ENCODE measurements at places on chromosomes 4 and X.

DNA sequence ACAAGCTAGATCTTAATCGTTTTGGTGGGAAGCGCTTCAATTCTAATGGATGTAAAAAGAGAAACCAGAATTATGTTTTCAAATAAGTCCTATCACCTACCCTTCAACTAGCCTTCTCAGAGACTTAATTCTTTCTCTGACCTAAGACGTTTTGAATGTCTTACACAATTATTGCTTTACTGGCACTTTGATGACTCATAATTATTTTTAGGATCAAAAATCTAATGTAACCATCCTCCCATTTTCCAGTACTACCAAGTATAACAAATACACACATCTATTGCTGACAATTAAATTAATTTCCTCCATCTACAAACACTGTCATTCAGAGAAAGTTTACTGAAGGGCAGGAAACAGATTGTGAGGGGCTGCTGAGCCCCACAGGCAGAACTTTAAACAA lies 108.6 kb downstream of the PPP3CA start:
- no peak for DNase-seq

GRCh38 chr4:185282968-185283367 lies 73.6 kb downstream of the SNX25 start:
- no peak for DNase-seq

- DNase-seq: no peak
Observed at GRCh38 chrX:750812-751211, 120.2 kb downstream of the SHOX start.

GRCh38 chrX:47574547-47575301 lies 7.5 kb upstream of the TIMP1 start:
- DNase-seq: no peak

DNA sequence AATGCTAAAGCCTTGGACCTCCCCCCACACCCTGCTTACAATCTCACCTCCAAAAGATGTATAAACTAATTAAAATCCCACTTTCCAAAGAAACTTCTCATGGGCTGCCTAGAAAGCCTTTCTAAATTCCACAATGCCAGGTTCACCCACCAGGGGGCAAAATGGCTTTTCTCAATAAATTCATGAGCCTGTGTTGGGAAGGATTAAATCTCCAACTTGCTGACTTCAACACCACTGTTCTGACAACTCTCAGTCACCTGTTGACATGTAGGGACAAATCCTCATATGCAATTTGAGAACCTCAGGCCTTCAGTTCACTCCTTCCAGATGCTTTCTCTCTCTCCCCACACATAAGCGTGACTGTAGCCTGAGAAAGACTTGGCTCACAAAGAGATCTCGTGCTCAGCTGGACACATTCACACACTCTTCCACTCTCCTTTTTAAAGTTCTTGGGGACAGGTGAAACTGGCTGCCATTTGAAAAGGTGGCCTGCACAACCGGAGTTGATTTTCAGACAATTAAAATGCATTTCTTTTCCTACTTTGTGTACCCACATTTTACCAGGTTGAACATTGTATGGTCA lies 88.6 kb upstream of the PRPS2 start:
- DNase-seq: no peak

GRCh38 chr4:3285558-3286334 lies 7.1 kb upstream of the RGS12 start:
- DNase-seq: peak; percentile 39

DNA sequence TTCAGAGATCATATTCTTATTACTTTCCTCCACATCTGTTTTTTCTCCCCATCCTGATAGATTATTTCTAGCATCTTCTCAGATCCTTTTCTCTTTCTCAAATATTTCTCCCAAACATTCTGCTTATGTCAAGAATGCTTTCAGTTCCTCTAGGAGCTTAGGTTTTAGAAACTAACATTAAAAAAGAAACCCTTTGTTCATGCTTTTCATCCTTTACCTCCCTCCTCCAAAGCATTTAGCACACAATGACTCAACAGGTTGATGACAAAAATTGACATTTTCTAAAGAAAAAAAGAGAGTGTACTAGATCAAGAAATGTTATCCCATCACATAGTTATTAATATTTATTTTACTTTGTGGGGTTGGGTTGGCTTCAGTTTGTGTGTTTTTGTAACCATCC lies 16.5 kb upstream of the ALB start:
- DNase-seq: no peak

- no peak for DNase-seq
Observed at GRCh38 chr4:42428036-42428435, 30.7 kb downstream of the SHISA3 start.

GRCh38 chr4:23970201-23970850 lies 80.5 kb upstream of the PPARGC1A start:
- no peak for DNase-seq

DNA sequence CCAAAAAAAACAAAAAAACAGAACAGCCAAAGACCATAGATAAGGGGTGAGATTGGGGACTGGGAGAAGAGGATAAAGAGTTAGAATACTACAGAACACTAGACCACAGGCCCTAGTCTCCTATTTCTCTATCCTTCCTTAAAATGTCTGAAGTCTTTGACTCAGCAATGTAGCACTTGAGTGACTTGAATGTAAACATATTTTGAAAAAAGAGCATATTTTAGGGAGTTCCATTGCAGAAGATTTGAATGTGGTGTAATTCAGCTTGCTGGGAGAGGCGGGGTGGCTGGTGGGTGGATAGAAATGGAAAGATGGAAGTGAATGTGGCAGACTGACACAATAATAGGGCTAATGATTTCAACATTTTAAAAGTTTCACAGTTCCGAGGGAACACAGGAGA lies 144.9 kb downstream of the CHIC2 start:
- DNase-seq: no peak

GRCh38 chrX:47360423-47361179 lies 9.8 kb upstream of the ZNF157 start:
- peak; percentile 2 for DNase-seq

DNA sequence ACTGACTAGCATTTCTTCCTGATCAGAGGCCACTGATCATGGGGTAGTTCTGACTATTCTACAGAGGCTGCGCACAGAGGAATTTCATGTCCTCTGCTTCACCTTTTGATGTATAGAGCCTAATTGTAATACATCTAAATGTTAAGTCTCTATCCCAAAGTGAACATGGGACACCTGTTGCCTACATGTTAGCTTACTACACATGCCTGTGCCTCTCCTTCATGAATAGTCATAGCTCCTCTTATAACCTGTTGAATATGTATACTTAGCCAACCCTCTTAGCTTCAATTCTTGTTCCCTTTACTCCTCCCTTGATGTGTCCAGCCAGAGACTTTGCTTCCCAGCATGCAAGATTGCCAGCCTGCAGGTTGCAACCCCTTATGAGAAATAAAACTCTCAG lies 9.6 kb upstream of the THOC2 start:
- DNase-seq: no peak

DNA sequence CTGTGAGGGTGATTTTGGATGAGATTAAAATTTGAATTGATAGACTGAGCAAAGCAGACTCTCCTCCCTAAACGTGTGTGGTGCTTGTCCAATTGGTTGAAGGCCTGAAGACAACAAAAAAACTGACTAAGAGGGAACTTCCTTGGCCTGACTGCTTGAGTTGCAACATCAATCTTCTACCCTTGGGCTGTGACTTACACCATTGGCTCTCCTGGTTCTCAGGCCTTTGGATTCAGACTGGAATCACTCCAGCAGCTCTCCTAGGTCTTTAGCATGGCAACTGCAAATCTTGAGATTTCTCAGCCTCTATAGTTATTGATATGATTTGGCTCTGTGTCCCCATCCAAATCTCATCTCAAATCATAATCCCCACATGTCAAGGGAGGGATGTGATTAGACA lies 49.7 kb upstream of the IGFBP7 start:
- DNase-seq: no peak

DNA sequence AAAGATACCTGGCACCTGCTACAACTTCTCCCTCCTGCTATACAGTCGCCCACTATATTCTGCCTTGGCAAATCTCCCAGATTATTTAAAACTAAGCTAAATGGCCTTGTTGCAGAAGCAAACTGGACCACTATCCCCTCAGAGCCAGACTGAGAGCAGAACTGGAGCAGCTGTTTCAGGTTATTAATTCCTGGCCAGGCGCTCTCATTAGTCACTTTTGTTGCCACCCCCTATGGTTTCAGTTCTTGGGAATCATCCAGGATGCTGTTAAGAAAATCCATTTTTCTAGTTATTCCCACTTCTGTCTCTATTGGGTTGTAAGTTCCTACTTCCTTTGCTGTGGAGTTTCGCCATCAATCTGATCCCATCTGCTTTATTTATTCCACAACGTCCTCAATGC lies 30.1 kb downstream of the ADGRA3 start:
- DNase-seq: no peak

GRCh38 chrX:70171624-70172023 lies 5.7 kb upstream of the DGAT2L6 start:
- DNase-seq: peak; percentile 0

DNA sequence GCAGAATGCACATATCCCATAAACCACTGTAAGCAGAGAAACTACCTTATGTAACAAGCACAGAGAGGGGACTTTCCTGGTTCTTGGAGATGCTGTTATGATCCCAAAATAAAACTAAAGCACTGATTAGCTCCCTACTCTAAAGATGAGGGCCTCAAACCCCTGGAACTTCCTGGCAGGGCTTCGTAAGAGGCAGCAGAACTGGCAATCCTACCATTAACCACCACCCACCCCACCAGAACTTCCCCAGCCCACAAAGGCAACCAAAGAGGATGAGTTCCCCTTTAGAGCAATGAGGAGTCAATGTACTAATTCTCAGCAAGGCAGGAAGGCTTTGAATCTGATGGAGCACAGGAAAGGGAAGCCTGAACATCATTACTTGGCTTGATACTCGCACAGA lies 436.5 kb upstream of the FRG1 start:
- no peak for DNase-seq

- no peak for DNase-seq
Observed at GRCh38 chr4:171538601-171539100, 274.6 kb upstream of the GALNTL6 start.
